Right kidney (tissue), 9 donors: ENCODE measurements at places on chromosomes 2 and 18.
A peak's percentile ranks its signal among the peaks of the same experiment; 100 is the strongest.

GRCh38 chr2:5391362-5391761, 300.8 kb upstream of the SOX11 start:
- DNase-seq: peak; percentile 51

DNA sequence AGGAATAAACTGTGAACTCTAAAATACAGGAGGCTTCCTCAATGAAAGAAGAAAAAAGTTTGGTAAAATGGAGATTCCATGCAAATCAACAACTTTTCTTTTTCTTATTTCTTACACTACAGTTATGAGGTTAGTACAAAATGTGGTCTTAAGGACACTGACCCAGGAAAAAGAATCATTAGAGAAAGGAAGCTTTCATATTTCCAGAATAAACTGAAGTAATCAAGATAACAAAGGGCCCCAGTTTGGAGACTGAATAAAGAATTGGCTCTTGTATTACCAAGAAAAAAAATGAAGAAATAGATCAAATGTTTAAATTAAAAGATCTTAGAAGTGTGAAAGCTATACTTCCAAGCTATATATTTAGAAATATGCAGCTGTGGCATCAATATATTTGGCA, 72.3 kb downstream of the SLC66A3 start:
- DNase-seq: no peak

GRCh38 chr2:118535818-118536212, 311.6 kb downstream of the EN1 start:
- no peak for DNase-seq

DNA sequence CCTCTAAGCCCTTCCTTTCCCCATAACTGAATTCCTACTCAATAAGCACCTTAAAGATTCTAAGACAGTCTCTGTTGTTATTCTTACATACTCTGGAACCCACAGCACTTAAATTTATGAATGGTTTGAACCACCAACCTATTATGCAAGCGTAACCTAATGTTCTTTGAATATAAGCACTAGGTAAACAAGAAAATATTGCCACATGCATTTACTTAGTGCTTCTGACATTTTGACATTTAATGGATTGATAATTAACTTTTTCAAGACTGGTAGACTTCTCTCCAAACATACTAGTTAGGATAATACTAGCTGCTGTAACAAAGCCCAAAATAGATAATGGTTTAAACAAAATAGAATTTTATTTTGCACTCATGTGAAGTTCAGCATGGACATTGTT, 164.8 kb downstream of the ARHGAP15 start:
- DNase-seq: no peak

GRCh38 chr2:173934895-173935294, 30.3 kb downstream of the SP3 start:
- no peak for DNase-seq

DNA sequence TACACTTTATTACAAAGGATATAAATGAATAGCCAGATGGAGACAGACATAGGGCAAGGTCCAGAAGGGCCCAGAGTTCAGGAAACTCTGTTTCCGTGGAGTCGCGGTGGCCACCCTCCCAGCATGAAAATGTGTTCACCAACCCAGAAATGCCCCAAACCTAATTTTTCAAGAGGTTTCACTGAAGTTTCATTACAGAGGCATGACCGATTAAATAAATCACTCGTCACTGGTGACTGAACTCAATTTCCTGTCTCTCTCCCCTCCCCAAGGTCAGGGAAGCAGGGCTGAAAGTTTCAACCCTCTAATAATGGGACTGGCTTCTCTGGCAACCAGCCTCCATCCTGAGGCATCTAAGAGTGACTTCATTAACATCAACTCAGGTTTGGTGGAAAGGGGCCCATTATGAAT, 22.4 kb downstream of the USP40 start:
- DNase-seq: peak; percentile 38

GRCh38 chr2:179764710-179765109, 96.7 kb downstream of the ZNF385B start:
- no peak for DNase-seq

DNA sequence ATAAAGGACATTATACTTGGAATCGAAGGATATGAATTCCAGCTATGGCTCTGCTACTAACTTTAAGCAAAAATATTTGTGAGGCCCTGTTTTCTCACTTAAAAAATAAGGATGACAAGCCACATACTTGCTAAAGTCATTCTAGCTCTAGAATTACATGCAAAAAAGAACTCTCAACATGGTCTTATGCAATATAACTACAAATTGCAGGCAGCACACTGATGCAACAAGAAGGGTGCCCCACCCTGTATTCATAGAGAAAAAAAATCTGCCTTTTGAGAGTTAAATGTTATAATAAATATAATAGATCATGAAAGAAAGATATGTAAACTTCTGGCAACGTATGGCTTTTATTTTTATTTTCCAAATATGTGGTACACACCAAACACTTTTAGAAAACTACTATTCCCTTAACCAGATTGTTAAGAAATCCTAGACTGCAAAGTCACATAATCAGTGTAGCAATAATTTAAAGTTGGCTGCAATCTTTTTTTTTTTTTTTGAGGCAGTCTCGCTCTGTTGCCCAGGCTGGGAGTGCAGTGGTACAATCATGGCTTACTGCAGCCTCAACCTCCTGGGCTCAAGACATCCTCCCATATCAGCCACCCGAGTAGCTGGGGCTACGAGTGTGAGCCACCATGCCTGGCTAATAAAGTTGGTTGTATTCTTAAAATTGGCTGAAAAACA, 40.2 kb upstream of the WDSUB1 start:
- DNase-seq: no peak

GRCh38 chr2:216554286-216554685, 55.6 kb downstream of the RPL37A start:
- DNase-seq: no peak

DNA sequence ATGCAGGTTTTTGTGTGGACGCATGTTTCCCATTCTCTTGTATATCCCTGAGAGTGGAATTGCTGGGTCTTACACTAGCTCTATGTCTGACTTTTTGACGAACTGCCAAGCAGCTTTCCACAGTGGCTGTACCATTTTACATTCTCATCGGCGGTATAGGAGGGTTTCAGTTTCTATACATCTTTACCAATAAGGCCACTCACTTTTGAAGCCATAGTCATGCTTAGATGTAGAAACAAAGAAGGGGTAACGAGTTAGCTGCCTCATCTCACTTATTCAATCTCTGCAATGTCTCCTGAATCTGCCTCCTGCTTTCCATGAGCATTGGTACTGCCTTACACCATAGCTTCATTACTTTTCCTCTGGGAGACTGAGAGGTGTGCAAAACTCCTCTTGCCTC, 47.4 kb downstream of the MMADHC start:
- no peak for DNase-seq

DNA sequence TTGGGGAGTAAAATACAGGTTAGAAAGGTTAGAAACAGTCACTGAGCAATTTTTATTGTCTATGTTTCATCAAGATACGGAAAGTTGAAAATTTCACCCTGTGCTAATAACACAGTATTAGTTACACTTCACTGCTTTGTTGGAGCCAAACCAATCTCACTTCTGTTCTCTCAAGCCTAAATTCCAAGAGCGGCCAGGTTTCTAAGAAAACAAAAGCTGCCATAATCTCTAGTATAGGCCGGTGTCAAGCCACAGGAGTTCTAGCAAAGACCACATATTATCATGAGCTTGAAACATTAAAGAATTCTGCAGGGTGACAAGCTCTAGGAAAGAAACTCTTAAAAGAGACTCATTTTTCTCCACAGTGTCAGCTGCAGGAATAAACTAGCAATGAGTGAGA, 128.7 kb downstream of the TXNL1 start:
- DNase-seq: peak; percentile 8

DNA sequence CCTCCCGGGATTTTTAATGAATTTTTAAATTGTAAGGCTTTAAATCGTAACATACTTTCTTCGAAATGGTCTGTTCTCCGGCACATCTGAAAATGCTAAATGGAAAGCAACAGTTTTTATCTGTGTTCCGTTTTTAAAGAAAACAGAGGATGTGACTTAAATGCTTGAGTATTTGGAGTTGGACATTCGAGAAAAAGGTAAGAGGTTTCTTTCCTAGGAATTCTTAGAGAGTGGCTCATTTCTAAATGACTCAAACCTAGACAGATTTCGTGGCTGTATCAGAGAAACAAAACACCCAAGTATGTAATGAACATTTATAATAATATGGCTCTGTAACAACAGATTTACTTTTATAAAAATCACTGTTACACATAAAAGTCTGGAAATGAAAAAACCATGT, 177.6 kb upstream of the CCDC68 start:
- no peak for DNase-seq

- no peak for DNase-seq
Observed at GRCh38 chr2:95310216-95310615, 13.1 kb downstream of the KCNIP3 start.

- DNase-seq: no peak
Observed at GRCh38 chr2:181438261-181438660, 18.9 kb upstream of the ITGA4 start.

- no peak for DNase-seq
Observed at GRCh38 chr2:171386627-171387026, 47.2 kb downstream of the METTL8 start.

GRCh38 chr18:7514796-7515440, 52.2 kb upstream of the PTPRM start:
- DNase-seq: no peak

GRCh38 chr2:216618785-216619184, 14.4 kb upstream of the IGFBP2 start:
- no peak for DNase-seq

- DNase-seq: no peak
Observed at GRCh38 chr2:75612862-75613243, 33.7 kb upstream of the MRPL19 start.

DNA sequence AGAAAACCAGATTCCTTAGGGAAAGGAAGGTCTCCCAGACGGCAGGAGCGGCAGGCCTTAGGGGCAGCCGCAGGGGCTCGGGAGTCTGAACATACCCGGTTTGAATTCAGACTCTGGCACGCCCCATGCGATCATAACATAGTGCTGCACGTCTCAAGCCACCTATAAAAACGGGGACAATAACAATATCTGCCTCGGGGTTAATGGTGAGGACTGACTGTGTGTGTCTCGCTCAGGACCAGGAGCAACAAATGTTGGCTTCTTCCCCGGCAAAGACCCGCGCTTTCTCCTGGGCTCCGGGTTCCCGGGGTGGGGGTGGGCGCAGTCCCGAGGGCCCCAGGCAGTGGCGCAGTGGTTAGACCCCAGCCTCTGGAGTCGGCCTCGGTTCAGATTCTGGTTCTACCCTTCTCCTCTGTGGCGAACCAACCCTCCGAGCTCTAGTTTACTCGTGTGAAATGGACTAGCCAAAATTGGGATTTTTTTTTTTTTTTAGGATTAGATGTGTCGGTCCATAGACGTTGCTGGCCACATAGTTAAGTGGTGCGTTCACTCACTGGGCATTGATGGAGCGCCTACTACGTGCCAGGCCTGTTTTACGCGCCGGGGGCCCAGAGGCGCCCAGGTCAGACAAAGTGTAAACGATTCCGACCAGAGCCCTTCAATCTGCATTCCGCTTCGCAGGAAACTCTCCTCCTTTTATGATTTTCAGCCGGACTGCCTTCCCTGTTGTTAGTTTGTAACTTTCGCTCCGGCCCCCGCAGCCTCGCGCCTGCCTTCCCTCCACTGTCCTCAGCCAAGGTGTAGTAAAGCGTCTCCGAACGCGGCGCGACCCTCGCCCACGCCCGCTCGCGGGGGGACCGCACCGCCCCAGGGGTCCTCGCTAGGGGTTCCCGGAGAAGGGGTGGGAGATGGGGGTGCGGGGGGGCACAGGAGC, 820 bp upstream of the SH3BP4 start:
- DNase-seq: peak; percentile 75

DNA sequence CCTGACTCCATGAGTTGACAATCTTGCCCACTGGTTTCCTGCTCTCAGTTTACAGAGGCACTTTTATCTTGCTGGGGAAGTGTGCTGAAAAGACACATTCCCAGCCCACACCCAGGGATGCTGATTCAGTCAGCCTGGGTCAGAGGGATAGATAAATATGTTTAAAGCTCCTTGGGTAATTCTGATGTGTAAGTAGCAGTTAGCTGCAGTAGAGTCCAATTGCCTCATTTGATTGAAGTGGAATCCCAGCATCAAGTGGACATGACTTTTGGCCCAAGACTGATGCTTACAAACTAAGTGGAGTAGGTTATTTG, 29.4 kb downstream of the PSD4 start:
- no peak for DNase-seq

DNA sequence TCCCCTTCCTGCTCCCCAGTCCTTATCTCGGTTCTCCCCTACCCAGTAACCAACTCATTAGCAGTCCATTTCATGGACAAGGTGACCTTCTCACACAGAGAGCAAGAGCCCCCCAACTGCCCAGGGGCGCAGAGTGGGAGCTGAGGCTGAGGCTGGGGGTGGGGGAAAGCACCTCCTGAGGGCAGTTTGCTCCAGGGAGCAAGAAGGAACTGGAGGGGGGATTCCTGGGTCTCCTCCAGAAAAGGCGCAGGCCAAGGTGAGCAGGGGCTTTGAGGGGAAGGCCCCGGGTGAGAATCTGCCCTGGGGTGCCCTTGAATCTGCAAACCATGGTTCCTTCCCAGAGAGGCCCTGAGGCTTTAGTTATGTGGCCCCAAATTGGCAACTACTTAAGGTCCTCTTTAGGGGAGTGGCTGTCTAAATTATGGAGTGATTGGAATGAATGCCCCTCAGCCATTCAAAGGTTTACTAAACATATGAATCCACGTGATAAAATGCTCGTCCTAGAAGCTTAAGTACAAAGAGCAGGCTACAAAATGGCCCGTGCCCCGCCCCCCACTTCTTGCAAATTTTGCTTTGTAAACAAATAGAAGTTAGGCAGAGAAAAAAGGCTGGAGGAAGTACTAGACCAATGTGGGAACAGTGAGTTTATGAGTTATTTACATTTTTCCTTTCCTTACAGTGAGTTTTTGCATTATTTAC, 123.5 kb upstream of the HS6ST1 start:
- DNase-seq: no peak

DNA sequence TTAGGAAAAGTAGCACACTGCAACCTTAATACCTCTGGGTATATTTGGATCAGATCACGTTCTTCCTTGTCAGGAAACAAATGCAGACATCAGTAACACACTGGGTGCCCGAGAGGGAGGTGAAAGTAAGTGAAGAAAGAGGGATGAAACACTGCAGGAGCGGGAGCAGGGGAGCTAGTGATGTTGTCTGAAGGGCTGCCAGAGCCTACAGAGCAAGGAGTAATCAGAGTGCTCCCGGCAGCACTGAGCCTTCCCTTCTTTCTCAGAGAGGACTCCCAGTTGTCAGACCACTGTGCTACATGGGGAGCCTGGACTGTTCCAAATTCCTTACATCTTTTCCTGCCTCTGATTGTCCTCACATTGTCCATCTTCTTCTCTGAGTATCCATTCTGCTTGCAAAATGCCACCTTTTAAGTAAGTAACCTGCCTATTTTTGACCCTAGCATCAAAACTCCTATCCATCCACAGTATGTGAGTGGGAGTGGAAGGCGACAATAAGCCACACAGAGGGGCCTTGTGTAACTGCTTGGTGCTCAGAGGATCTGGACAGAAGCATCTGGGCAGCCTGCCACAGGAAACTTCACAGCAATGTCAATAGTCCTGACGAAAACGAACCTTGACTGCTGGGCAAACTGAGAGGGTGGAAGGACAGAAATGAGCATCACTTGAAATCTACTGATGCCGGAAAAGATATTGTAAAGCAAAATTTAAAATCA, 10.8 kb upstream of the NAB1 start:
- no peak for DNase-seq

GRCh38 chr2:229701716-229702115, 12.6 kb downstream of the DNER start:
- no peak for DNase-seq
